ENCODE measurements at places on chromosomes 4 and X. TPM values are rescaled to one million over a fixed set of nuclear protein-coding genes. Genes with fewer than 3 reads are reported as not detected.

DNA sequence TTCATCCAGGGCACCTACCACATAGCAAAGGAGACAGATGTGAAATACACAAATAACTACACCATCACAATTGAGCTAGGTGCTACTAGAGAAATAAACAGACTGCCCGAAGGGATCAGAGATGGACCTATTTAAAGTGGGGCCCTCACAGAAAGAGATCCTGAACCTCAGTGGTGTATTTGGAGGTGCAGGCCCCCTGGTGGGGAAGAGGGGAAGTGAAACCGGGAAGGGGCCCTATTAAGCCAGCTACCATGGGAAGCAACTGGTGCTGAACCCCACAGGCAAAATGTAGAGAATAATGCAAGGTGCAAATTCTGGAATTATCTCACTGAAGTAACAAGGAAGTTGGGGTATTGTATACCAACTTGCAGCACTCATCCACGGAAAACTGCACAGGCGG is 78.6 kb upstream of the FAM9A start:
- no peaks in the 10 kb centered on the region for H3K4me1 ChIP-seq
- no peak overlapping the region for H3K4me3 ChIP-seq
- H3K36me3 ChIP-seq = no peaks in the 10 kb centered on the region
- H3K27ac ChIP-seq = no peak overlapping the region

GRCh38 chr4:130029442-130029841 is 933.5 kb downstream of the C4orf33 start:
- H3K4me1 ChIP-seq = no peaks in the 10 kb centered on the region
- H3K27me3 ChIP-seq = no peaks in the 10 kb centered on the region
- no peaks in the 10 kb centered on the region for H3K36me3 ChIP-seq

DNA sequence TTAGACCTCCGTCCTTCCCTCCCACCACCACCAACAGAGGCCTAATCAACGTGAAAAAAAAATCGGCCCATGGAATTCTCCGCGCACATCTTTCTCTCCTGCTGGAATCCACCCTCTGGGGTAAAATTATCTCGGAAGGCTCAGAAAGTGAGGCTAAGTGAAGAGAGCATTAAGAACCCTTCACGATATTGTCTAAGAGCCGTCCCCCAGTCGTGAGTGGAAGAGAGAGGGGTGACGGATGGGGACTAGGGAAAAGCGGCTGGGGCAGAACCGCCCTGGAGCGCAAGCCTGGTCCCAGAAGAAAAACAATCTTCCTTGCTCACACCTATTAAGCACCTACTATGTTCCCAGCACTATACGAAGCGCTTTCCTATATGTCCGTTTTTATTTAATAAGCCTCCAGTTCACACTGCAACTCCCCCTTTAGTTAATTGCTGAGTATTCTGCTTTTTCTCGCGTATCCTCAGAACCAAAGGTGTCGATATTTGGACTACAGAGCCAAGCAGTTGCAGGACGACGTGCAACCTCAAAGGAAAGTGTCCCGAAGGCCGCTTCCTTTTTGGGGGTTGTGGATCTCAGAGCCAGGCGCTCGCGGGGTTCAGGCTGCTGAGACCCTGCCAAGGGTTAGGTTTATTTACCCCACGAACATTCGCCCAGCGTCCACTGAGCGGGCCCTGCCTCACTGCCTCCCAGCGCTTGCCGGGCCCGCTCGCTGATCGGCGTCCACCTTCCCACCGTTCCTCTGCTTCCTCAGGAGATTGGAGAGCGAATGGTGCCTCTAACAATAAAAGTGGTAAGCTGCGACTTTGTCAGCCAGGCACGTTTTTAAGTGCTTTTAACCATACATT is 889 bp downstream of the MGARP start:
- H3K27me3 ChIP-seq = peaks cover 36% of the 10 kb centered on the region
- no peak overlapping the region for H3K27ac ChIP-seq
- no peaks in the 10 kb centered on the region for H3K36me3 ChIP-seq
- peaks cover 13% of the 10 kb centered on the region for H3K4me1 ChIP-seq
- no peak for DNase-seq

DNA sequence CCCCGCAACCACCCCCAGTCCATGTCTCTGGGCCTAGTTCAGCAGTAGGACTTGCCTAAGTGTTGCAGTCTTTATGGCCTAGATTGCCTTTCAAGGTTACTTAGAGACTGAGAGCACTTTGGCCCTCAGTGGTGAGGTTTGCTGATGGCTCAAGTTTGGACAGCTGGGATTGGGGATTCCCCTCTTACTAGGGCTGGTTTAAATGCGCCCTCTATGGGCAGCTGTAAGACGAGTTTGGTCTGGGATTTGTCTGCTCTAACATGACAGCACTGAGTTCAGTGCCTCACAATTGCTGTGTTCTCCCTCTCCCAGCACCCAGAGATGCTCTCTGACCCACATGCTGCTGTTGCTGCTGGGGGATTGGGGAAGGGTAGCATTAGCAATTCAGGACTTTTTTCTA is 23.1 kb downstream of the DACH2 start:
- H3K4me3 ChIP-seq = no peak overlapping the region
- DNase-seq = no peak
- no peak overlapping the region for H3K27ac ChIP-seq
- peaks cover 1% of the 10 kb centered on the region for H3K27me3 ChIP-seq

DNA sequence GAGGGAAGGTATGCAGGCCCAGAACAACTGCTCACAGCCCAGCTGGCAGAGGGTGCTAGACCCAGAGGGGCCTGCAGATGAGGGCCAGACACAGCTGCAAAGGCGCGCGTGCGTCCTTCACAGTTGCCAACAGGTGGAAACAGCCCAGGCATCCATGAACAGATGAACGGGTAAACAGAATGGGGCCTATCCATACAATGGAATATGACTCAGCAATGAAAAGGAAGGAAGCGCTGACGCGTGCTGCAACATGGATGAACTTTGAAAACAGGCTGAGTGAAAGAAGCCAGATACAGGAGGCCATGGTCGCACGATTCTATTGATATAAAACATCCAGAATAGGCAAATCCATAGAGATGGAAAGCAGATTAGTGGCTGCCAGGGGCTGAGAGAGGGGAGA is 83.1 kb upstream of the DDX3X start:
- peaks cover 6% of the 10 kb centered on the region for H3K4me1 ChIP-seq
- DNase-seq = no peak
- no peaks in the 10 kb centered on the region for H3K36me3 ChIP-seq
- peaks cover 3% of the 10 kb centered on the region for H3K27me3 ChIP-seq
- H3K4me3 ChIP-seq = no peak overlapping the region
- no peak overlapping the region for H3K27ac ChIP-seq

DNA sequence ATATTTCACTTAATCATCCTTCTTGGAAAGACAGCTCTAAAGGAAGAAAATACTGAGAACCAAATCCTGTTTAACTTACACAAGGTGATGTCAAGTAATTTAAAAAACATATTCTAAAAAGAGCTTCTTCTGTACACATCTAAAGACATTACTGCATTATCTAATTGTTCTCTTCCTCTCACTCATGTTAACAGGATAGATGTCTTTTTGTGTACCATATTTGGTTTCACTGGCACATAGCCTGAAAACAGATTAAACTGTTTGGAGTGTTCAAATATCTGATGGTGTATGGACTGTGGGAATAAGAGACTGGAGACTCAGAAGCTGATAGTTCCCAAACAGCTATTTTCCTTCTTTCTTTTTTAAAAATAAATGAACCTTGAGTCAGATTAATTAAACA is 213.3 kb upstream of the MAB21L2 start:
- no peak overlapping the region for H3K4me3 ChIP-seq
- H3K27ac ChIP-seq = no peak overlapping the region
- no peak for DNase-seq
- H3K36me3 ChIP-seq = no peaks in the 10 kb centered on the region
- H3K4me1 ChIP-seq = peaks cover 16% of the 10 kb centered on the region

GRCh38 chr4:68803013-68803412 is 12.8 kb upstream of the UGT2B10 start:
- no peaks in the 10 kb centered on the region for H3K36me3 ChIP-seq
- H3K4me1 ChIP-seq = no peaks in the 10 kb centered on the region
- no peaks in the 10 kb centered on the region for H3K27me3 ChIP-seq
- no peak for DNase-seq

DNA sequence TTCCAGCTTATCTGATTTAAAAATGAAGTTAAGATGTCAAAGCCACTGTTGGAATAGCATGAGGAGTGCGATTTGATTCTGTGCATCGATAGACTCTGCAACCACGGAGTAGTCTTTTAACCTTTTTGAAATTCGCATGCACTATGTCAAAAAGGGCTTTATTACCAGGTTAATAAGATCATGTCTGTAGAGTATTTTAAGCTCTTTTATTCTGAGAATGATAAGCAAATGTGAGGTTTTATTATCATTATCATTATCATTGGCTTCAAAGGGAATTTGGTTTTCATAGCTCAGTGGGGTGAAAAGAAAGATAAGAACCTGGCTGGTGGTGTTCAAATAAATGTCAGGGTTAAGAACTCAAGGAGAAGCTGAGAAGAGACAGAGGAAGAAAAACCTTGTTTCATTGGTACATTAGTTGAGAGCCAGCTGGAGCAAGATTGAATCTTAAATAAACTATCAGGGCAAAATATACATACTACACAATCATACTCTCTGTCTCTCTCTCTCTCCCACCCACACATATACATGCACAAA is 102.6 kb downstream of the MMRN1 start:
- H3K27me3 ChIP-seq = peaks cover 15% of the 10 kb centered on the region
- DNase-seq = no peak
- H3K36me3 ChIP-seq = no peaks in the 10 kb centered on the region
- H3K4me1 ChIP-seq = no peaks in the 10 kb centered on the region

GRCh38 chr4:27407616-27408015 is 547.0 kb downstream of the STIM2 start:
- no peak for DNase-seq
- H3K4me1 ChIP-seq = no peaks in the 10 kb centered on the region
- no peaks in the 10 kb centered on the region for H3K36me3 ChIP-seq
- no peaks in the 10 kb centered on the region for H3K27me3 ChIP-seq
- H3K4me3 ChIP-seq = no peak overlapping the region
- H3K27ac ChIP-seq = no peak overlapping the region

GRCh38 chr4:56129431-56129861 is 180.7 kb downstream of the CEP135 start:
- H3K36me3 ChIP-seq = no peaks in the 10 kb centered on the region
- H3K4me3 ChIP-seq = no peak overlapping the region
- DNase-seq = peak; percentile 42
- peaks cover 5% of the 10 kb centered on the region for H3K27me3 ChIP-seq
- no peak overlapping the region for H3K27ac ChIP-seq

DNA sequence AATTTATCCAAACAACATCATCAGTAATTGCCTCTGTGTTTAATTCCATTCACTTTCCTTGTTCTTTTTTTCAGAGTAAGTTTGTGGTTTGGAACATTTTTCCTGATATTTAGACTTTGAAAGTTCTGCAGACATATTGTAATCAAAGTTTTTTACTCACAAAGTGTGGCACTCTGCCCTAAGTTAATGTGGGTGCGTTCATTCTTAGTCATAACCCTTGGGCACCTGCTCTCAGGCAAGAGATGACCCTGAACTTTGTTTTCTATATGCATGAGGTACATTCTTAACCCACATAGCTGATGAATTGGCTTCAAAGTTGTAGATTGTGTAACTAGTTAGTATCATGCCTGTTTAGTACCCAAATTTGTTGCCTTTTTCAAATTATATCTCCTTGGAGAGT is 424.3 kb downstream of the GRXCR1 start:
- H3K4me3 ChIP-seq = no peak overlapping the region
- no peaks in the 10 kb centered on the region for H3K4me1 ChIP-seq
- no peak for DNase-seq
- no peak overlapping the region for H3K27ac ChIP-seq
- no peaks in the 10 kb centered on the region for H3K27me3 ChIP-seq

DNA sequence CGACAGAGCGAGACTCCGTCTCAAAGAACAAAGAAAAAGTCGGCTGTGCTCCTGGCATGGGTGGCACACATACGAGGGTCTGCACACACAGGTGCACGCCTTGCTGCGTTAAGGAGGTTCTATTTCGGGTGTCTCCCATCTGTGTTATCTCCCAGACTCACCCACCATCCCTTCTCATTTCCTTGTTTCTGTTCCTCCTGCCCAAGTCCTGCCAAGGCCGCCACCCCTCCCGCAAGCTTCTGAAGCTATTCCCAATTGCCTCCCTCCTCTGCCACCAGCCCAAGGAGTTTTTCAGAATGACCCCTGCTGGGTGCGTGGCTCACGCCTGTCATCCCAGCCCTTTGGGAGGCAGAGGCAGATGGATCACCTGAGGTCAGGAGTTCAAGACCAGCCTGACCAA is 6.0 kb upstream of the IL3RA start:
- no peaks in the 10 kb centered on the region for H3K4me1 ChIP-seq
- no peak for DNase-seq
- H3K27me3 ChIP-seq = peaks cover 10% of the 10 kb centered on the region
- H3K4me3 ChIP-seq = no peak overlapping the region
- H3K36me3 ChIP-seq = no peaks in the 10 kb centered on the region

GRCh38 chrX:139126493-139126892 is 404.0 kb upstream of the F9 start:
- peak; percentile 24 for DNase-seq
- no peaks in the 10 kb centered on the region for H3K27me3 ChIP-seq
- H3K4me1 ChIP-seq = no peaks in the 10 kb centered on the region

GRCh38 chr4:138875891-138876608 is 139.5 kb upstream of the NOCT start:
- no peak for DNase-seq
- H3K4me1 ChIP-seq = no peaks in the 10 kb centered on the region
- peaks cover 6% of the 10 kb centered on the region for H3K27me3 ChIP-seq
- H3K4me3 ChIP-seq = no peak overlapping the region
- H3K27ac ChIP-seq = no peak overlapping the region

GRCh38 chr4:85955620-85956292 is 404.1 kb downstream of the MAPK10 start:
- H3K27me3 ChIP-seq = no peaks in the 10 kb centered on the region
- no peaks in the 10 kb centered on the region for H3K4me1 ChIP-seq
- no peak for DNase-seq
- H3K36me3 ChIP-seq = no peaks in the 10 kb centered on the region
- H3K27ac ChIP-seq = no peak overlapping the region

- H3K4me1 ChIP-seq = no peaks in the 10 kb centered on the region
- no peak overlapping the region for H3K4me3 ChIP-seq
- no peak overlapping the region for H3K27ac ChIP-seq
- no peak for DNase-seq
- H3K36me3 ChIP-seq = no peaks in the 10 kb centered on the region
Measured at GRCh38 chr4:171067422-171067821, 745.8 kb upstream of the GALNTL6 start.

DNA sequence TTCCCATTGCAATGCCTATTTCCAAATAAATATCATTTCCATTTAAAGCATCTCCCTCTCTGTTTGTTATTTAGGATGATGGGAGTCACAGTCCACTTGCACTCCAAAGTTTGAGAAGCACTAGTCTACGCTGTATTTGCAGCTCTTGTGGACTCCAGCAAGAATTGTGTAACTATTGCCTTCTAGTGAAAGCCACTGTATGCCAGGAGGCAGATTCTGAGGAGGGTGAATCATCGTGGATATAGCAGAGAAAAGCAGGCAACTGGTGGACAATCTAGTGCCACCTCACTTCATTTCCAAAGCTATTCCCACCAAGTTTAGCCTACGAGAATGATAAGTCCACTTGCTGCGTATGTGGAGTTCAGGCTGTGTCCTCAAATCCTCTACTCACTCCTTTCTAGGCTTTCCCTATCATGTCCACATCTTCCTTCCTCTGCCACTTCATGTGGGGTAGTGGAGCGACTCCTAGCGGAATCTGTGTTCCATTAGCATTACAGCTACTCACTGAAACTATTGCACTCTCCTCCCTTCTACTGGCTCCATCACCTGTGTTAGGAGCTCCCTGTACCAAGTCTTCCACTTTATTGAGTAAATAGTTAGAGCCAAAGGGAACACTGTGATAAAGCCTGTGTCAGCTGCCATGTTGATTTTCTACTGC is 501.8 kb upstream of the GALNT7 start:
- no peak overlapping the region for H3K4me3 ChIP-seq
- H3K36me3 ChIP-seq = no peaks in the 10 kb centered on the region
- no peaks in the 10 kb centered on the region for H3K4me1 ChIP-seq
- no peak for DNase-seq
- no peaks in the 10 kb centered on the region for H3K27me3 ChIP-seq

FHDC1 gene
- 0.11 TPM for total RNA-seq

ZMYM3 gene
- total RNA-seq = 25.8 TPM

HSFX1 gene
- 0.31 TPM for total RNA-seq

PHEX gene
- 22.7 TPM for total RNA-seq

FGFBP2 gene
- total RNA-seq = 8.2 TPM

Measured in activated CD8-positive, alpha-beta T cell treated with anti-CD3 and anti-CD28 coated beads for 36 hours (primary cell).